ENCODE measurements at places on chromosomes 3 and 15. TPM values are rescaled to one million over a fixed set of nuclear protein-coding genes. Genes with fewer than 3 reads are reported as not detected.
A peak's percentile ranks its signal among the peaks of the same experiment; 100 is the strongest.

The AGBL1 gene
- total RNA-seq = not detected

The SPATA12 gene
- 0.69 TPM for total RNA-seq

The ST3GAL6 gene
- total RNA-seq = 254 TPM

The CHRNA3 gene
- 2.1 TPM for total RNA-seq

The FILIP1L gene
- not detected for total RNA-seq

The SLC22A14 gene
- not detected for total RNA-seq

DNA sequence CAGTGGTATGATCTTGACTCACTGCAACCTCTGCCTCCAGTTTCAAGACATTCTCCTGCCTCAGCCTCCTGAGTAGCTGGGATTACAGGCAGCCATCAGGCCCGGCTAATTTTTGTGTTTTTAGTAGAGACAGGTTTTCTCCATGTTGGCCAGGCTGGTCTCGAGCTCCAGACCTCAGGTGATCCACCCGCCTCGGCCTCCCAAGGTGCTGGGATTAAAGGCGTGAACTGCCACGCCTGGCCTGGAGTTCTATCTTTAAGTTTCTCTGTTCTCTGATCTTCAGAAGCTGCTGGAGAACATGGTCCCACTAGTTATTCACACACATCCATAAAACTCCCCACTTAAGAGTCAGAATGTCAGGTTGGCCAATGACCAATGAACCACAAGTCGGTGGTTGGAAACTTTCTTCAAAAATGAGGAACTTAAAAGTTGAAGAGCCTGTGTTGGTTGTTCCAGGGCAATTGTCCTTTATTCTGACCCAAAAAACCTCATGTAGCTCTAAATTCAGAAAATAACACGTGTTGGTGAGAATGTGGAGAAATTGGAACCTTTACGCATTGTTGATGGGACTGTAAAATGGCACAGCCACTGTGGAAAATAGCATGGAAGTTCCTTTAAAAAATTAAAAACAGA, 55.9 kb upstream of the PIK3CB start:
- DNase-seq = no peak

- DNase-seq = no peak
Measured at GRCh38 chr15:40105517-40106202, 3.0 kb downstream of the BMF start.

- no peak for DNase-seq
Measured at GRCh38 chr15:40065166-40065565, 26.2 kb upstream of the SRP14 start.

GRCh38 chr15:96339619-96340347, 9.3 kb downstream of the NR2F2 start:
- no peak for DNase-seq

DNA sequence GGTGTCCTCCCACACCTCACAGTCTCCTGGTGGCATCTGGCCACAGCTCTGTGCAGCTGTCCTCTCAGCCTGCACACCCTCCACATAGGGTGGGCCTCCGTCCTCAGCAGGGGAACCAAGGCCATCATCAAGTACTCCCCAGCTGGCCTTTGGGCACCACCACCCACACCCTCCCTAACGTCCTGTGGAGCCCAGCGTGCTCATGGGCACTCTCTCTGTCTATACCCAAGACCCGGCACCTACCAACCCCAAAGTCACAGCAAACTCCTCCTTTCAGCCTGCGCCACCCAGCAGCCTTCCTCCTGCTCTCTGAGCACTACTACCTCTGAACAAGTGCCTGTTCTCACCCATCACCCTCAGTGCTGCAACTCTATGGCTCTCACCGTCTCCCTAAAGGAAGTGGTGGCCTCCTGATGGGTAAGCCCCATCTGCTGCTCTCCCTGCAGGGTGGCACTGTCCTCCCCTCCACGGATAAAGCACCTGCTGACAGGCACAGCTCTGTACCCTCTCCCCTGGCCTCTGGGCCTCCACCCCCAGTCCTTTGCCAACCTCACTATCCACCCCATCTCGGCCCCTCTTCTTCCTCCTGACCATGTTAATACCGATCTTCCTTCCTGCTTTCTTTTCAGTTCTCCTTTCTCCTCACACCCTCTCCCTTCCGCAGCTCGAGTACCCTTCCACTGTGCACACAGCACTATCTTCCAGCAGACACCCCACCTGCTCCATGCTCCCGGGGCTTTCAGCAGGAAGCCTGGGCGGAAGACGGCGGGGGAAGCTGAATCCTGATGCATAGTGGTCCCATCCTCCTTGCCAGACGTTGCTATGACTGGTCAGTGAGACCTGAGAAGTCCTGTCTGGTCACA, 31.5 kb downstream of the SLC41A3 start:
- DNase-seq = no peak

DNA sequence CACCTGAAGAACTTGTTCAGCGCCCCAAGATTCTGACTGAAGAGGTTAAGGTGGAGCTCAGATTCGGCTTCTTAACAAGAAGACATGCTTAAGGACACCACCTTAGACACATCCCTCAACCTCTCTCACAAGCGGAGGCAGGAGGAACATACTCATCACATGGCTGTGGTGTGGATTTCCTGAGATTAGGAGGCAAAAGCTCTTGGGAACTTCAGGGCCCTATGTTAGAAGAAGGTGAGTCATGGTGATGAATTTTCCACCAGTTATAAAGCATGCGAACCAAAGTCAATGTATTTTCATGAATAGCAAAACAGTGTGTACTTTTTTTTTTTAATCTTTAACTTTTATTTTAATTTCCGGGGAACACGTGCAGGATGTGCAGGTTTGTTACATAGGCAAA, 212.2 kb upstream of the SUCLG2 start:
- DNase-seq = no peak

DNA sequence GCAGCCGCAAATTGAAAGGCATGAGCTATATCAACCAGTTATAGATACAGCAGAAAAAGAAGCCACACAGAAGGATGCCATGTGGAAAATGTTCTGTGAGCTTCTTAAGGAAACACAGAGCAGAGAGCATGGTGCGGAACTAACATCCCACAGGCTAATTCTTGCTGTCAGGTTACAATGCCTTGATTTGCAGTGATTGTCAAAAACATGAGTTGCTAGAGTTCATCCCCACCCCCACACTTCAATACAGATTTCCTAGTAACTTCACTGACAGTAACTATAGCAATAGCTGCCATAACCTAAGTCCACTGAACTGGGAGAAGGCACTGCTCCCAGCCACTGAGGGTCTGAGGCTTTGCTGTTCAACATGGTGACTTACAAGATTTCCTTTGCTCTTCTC, 821.6 kb downstream of the SQOR start:
- no peak for DNase-seq

GRCh38 chr3:61300786-61301185, 49.5 kb upstream of the FHIT start:
- no peak for DNase-seq

DNA sequence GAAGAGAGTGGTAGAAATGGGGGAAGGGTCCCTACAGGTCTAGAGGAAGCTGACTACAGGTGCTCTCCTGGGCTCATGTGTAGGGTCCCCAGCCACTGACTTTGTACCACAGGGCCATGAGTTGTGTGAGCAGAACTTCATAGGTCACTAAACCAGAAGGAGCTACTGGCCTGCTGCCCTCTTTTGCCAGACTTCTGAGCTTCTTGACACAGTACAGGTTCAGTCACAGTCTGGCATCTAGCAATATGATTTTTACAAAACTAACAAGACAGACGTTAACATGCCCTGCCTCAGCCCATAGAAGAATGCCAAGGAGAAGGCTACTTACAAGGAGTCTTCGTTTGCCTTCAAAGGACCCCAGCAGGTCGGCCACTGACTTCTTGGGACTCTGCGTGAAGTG, 3.2 kb downstream of the CCDC80 start:
- no peak for DNase-seq

DNA sequence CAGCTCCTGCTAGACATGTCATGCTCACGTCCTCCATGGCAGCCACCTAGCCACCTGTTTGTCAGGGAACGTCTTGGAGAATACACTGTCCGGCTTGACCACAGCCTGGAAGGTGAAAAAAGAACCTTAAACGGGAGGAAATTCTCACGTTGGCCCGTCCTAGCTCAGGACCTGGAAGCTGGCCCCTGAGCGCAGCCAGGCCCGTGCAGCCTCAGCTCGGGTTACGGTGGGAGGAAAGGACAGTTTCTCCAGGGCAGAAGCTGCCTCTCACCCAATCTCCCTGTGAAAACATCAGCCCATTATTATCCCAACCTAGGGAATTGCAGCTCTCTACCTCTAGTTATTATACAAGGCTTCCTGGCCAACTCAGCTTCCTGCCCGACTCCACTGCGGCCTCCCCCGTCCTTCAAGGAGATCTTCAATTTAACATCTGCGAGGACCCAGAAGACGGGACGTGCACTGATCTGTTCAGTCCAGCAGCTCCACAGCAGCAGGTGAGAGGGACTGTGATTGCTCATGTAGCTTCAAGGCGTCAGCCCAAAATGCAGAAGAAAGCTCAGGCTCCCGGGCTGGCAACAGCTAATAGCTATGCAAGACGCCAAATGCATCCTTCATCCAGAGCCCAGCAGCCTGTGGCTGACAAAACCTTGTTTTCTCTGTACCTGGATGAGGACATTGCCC, 84.7 kb downstream of the ADAMTS17 start:
- no peak for DNase-seq

DNA sequence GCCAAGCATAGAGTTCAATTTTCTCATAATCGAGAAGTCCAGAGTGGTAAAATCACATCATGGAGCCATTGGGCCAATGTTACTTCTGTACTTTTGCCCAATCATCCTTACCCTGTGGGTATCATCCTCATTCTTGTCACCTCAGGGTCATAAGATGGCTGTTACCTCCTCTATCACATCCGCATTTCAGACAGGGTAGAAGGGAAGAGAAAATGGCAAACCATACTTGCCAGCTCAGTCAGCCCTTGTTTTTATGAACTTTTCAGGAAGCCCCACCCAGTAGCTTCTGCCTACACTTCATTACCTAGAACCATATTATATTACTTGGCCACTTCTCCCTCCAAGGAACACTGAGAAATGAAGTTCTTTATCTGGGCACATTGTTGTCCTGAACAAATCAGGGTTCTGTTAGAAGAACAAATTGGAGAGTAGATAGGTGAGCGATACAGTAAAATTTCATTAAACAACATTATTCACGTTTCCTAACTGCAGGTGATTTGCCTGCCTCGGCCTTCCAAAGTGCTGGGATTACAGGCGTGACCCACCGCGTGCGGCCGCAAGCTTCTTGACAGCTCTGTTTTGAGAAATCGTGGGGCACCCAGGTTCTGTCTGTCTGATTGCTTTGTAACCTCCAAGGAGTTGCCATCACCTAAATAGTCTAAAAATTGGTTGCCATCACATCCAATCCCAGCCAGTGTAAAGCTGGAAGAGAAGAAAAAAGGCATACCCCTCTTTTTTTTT, 34.5 kb upstream of the RPN1 start:
- DNase-seq = no peak

GRCh38 chr3:157125101-157125500, 34.8 kb downstream of the CCNL1 start:
- peak; percentile 35 for DNase-seq

DNA sequence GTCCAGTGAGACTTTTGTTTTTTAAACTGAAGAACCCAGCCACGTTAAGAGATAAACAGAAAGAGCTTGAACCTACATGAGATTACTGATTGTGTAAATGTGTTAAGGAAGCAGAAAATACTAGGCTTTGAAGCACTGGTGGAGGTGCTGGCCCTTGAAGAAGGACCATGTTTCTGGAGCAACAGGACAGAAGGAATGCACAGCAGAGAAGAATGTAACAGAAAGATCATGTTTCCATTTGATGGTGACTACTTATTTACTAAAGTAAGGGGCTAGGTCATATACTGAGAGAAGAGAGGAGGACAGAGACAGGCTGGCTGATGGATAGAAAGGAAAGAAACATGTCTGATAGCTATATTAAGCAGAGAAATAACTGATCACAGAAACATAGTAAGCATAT, 88.8 kb downstream of the CLASP2 start:
- no peak for DNase-seq

- peak; percentile 58 for DNase-seq
Measured at GRCh38 chr3:148880681-148881080, 15.6 kb downstream of the CPA3 start.

GRCh38 chr3:24503616-24504113, 9.0 kb upstream of the THRB start:
- DNase-seq = no peak

GRCh38 chr3:27633224-27633545, 88.9 kb downstream of the EOMES start:
- DNase-seq = peak; percentile 59

DNA sequence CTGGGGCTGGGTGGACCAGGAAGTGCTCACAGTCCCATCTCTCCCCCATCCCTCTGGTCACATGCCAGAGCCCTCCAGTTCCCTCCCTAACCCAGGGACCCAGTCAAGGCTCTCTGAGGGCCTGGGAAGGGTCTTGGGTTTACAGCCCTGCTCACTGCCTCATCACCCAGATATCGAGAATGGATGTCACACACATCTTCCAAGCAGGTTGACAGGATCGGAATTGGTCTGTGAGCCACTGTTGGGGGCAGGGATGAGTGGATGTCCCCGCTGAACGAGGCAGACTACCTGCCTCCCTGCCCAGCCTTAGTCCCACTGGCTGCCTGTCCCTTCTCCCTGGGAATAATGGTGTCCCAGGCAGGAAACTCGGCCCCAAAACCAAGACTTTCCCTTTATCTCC, 20.0 kb upstream of the GOLGA6C start:
- no peak for DNase-seq

- no peak for DNase-seq
Measured at GRCh38 chr3:14455571-14456317, 53.3 kb downstream of the SLC6A6 start.

- DNase-seq = no peak
Measured at GRCh38 chr15:80730926-80731325, 35.8 kb downstream of the ABHD17C start.

DNA sequence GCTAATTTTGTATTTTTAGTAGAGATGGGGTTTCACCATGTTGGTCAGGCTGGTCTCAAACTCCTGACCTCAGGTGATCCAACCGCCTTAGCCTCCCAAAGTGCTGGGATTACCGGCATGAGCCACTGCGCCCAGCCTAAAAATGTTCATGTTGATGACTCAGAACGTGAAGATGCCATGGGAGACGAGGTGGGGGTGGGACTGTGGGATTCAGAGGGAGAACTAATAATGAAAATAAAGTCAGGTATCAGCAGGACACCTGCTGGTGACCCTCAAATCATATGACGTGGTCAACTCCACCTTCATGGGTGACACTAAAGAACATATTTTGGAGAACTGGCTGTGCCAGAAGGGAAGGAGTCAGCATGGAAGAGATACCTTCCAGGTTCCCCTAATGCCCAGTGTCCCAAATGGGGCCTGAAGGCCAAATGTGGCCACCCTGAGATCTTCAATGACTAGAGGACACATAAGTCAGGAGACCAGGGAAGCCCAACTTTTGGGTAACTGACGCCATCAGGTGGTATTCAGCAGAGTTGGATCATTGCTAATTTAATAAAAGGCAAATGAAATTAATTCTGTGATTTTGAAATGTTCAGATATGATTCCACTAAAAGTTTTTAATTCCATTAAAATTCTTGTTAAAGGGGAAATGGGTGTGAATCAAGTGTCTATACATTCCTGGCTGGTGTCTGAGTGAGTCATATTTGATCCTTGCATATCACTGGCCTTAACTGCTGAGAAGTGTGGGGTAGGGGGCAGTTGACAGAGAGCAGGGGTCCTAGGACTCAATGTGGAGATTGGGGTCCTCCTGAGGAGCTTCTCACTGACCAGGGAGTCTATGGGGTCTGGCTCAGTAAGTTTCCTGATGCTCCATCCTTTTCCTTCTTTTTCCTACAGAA, 88.6 kb upstream of the GSK3B start:
- DNase-seq = peak; percentile 53
